ENCODE measurements at places on chromosomes 3 and 15.
A peak's percentile ranks its signal among the peaks of the same experiment; 100 is the strongest.

DNA sequence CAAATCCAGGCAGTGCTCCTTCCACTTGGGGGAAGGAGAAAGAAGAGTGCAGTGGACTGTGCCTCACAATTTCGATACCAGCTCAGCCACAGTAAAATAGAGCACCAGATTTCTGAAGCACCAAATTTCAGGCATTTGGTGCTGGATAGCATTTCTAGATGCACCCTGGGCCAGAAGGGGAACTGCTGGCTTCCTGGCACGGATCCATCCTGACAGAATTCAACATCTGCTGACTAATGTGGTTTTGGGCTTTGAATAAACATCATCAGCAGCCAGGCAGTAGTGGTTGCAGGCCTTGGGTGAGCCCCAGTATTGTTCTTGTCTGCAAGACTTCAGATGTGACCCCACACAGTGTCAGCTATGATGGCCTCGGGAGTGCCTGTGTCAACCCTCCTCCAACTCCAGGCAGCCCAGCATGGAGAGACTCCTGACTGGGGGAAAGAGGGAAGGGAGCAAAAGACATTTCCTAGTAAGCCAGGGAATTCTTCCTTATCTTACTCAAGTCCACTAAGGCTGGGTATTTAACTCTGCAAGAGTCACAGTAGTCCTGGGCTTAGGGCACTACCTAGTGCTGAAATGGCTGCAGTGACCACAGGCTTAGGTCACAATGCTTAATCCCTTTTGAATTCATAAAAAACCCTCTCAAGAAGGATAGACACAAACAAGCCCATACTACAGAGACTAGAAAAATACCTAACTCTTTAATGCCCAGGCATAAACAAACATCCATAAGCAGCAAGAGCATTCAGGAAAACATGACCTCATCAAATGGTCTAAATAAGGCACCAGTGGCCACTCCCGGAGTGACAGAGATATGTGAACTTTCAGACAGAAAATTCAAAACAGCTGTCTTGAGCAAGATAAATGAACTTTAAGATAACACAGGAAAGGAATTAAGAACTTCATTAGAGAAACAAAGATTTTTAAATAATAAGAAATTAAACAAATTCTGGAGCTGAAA, 74.7 kb downstream of the SPATA16 start:
- peak; percentile 66 for DNase-seq

DNA sequence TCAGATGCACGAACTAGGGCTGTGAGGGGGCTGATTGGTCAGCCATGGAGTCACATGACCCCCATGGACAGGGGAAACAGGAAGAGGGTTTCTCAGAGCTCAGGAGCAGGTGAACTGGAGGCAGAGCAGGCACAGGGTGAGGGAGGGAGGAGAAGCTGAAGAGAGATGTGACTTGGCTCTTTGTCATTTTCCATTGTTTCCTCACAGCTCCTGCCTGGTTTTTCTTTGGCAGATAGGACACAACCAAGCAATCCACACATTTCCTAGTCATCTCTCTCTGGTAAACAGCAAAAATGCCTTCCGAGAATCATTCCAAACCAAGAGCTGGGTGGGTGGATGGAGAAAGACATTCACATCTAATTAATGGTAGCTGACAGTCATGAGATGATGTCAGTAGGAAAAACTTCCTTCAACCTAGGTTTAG, 43.4 kb upstream of the LMCD1 start:
- peak; percentile 95 for DNase-seq

DNA sequence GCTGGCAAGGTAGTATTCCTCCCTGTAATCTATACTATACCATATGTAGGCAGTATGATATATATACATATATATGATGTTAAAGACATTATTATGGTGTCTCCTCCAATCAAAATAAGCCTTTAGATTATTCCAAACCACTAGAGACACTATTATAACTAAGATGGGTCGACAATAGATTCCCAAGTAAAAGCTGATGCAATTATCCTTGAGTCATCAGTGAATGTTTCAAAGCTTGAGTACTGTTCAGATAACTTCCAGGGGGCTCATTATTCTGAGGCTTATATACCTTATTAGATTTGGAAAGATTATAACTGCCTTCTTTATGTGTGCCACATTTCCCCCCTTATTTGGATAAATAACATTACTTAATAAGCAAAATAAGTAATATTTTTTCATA, 11.9 kb upstream of the C3orf38 start:
- DNase-seq, result peak; percentile 70

DNA sequence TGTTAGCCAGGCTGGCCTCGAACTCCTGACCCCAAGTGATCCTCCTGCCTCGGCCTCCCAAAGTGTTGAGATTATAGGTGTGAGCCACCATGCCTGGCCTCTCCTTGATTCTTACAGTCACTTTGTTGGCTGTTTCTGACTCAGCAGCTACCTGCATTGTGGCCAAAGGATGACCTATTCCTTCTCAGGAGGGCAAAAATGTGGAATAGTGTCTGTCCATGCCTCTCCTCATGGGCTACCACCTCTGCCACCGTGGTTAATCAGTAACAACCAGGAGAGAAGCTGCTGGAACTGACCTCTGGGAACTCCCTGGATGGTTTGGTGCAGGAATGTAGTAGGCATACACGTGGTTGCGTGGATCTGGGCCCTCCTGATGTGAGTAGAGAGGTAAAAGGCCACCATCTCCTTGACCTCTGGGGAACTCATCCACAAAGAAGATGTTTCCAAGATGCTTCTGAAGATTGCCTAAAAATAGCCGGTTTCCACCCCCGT, 63.3 kb downstream of the FLNB start:
- DNase-seq, result no peak

GRCh38 chr3:23884481-23884880, 32.3 kb downstream of the NKIRAS1 start:
- no peak for DNase-seq

- DNase-seq, result no peak
These were observed 26.1 kb downstream of the CHDH start for GRCh38 chr3:53820084-53820483.

DNA sequence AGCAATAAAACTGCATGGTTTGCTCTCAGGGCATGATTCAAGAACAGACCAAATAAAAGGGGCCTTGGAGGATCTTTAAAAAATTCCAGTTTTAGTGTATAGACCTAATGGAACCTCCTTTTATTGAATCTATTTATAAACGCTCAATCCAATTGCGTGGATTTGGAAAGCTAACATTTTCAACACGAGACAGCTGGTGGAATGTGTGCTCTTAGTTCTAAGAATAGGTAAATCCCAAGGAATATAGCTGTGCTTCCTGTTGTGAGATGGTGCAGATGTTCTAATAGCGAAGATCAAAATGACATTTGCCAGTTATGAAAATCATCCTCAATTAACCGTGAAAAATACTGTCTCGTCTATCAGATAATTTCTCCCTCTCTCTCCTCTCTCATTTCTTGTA, 192.5 kb downstream of the ATP10A start:
- DNase-seq, result no peak

- DNase-seq, result peak; percentile 22
These were observed 8.3 kb downstream of the EOGT start for GRCh38 chr3:69005071-69005790.

- DNase-seq, result no peak
These were observed 163.1 kb downstream of the TLE3 start for GRCh38 chr15:69934607-69935006.

GRCh38 chr3:48478626-48479555, 25.1 kb downstream of the SHISA5 start:
- DNase-seq, result no peak

DNA sequence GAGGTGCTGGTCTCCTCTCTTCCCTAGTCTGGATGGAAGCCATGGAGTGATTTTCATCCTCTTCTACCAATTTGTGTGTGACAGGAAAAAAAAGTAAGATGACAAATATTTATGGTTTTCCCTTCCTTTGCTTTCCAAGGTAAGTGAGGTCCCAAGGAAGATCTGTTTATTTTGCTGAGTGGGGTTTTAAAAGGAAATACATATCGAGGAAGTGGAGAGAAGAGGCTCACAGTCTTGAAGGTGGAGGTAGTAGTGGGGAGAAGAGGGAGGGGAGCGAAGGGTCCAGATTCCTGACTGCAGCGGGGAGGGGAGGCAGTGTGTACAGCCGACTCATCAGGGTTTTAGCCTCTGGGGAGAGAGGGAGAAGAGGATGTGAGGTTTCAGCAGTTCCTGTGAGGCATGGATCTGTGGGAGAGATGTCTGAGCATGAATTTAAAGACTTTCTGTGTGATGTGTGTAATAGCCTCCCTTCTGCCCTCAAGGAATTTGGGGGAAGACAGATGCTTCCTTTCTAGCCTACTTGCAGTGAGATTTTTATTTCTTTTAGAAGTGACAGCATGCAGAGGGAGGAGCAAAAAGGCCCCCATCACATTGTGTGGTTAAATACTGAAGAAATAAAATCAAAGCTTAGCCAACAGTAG, 272.4 kb downstream of the THRB start:
- peak; percentile 68 for DNase-seq

GRCh38 chr3:11717301-11717700, 73.6 kb upstream of the VGLL4 start:
- DNase-seq, result peak; percentile 49

- DNase-seq, result no peak
These were observed 40.3 kb downstream of the KCNAB1 start for GRCh38 chr3:156160647-156161046.

Measured in fibroblast of skin of right biceps (primary cell).